Hematopoietic multipotent progenitor cell treated with erythropoietin and hydrocortisone succinate and interleukin-3 and kit ligand, for 6 days (in vitro differentiated cells): ENCODE measurements at places on chromosomes 13 and 19.

DNA sequence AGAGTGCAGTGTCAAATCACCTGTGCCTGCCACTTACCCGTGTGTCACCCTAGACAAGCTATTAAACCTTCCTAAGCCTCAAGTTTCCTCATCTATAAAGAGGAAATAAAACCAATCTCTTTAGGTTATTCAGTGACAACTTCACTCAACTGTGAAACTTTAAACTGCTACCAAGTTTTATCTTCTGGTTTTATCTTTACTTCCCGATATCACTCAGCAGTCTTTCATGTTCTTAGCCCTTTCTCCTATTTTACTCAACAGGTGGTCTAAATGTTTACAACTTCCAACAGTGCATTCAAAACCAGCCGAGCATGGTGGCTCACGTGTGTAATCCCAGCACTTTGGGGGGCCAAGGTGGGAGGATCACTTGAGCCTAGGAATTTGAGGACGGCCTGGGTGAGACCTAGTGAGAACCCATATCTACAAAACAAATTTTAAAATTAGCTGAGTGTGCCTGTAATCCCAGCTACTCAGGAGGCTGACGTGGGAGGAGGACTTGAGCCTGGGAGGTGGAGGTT lies 59.6 kb downstream of the GPALPP1 start:
- no peak for DNase-seq

DNA sequence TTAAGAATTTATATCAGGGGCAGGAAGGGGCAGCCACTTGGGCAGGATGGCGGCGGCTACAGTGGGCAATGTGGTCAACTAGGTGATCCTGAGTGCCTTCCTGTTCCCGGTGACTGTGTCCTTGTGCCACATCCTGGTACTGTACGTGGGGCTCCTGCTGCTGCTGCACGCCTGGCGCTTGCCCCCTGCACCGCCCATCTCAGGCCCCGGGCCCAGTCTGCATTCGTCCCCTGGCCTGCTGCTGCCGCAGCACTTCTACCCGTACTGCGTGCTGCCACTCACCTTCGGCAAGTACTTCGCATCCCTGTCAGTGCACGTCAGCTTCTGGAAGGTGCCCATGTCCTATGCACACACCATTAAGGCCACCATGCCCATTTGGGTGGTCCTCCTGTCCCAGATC lies 40.1 kb downstream of the IFT88 start:
- no peak for DNase-seq

- no peak for DNase-seq
Measured at GRCh38 chr19:2700660-2701360, 1.7 kb downstream of the GNG7 start.

GRCh38 chr19:17865364-17866311 lies 5.9 kb downstream of the RPL18A start:
- peak; percentile 69 for DNase-seq

DNA sequence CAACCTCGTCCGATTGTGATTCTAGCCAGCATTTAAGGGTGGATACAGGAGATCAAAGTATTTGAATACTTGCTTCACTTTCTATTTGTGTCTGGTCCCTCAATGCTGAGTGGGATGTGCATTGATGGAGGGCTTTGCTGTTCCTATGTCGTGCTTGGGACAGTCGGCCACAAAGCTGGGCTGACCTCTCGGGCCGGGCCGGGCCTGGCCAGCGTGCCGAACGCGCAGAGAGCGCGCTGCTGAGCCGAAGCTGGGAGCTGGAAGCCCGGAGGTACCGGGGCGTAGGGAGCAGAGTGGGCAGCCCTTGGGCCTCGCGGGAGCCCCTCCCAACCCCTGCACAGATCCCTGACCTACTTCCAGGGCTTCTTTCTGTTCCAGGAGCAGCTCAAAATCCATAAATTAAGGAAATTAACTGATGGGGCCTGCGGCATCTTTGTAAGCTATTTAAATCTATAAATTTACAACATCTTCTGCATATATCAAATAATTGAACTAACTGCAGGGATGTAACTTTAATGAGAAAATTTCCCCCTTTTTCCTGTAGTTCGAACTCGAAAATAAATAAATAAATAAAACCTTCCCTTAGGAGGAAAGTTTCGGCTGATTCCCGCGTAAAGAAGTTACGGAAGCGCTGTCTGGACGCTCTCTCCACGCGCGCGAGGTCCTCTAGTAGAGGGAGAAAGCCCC lies 1.8 kb upstream of the KCTD15 start:
- DNase-seq, result no peak

DNA sequence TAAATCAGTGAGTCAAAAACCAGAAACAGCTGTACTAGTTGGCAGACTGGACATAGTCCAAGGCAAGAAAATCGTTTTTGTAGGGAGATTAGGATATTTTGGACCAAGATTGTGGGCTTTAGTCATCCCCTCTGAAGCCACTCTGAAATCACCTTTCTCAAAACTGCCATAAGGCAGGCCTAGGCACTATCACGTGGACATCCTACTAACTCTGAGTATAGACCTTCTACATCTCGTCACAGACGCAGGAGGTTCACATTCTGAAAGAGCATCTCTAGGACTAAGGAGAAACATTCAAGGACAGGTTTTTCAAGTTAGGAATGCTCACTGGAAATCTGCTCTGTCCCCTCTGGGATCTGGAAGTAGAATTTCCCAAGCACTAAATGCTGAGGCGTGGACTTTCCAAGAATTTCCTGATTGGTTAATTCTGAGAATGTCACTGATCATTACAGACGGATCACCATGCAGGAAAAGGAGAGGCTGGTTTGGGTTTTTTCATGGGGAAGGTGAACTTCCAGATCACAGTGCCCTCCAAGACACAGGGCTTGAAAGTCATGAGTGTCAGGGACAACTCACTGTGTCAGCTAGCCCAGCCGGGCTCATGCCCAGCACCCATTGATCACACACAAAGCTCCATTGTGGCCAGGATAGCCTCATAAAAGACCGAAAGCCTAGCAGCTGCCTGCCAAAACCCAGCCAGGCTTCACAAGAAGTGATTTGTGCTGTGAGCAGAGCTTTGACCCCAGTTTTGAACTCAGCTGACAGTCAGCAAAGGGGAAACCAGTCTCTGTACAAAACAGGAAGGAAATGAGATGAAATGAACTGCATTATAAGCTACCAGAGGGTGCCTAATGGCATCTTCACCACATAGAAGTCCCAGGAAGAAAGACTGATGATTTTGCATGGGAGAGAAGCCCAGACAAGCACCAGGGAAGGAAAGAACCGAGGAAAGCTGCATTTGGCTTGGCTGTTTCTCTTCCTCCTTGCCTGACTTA lies 2.7 kb upstream of the RUBCNL start:
- peak; percentile 43 for DNase-seq

GRCh38 chr19:58128041-58128685 lies 22.4 kb downstream of the ZNF329 start:
- DNase-seq, result peak; percentile 18
